ENCODE measurements at places on chromosomes 3 and 15.

DNA sequence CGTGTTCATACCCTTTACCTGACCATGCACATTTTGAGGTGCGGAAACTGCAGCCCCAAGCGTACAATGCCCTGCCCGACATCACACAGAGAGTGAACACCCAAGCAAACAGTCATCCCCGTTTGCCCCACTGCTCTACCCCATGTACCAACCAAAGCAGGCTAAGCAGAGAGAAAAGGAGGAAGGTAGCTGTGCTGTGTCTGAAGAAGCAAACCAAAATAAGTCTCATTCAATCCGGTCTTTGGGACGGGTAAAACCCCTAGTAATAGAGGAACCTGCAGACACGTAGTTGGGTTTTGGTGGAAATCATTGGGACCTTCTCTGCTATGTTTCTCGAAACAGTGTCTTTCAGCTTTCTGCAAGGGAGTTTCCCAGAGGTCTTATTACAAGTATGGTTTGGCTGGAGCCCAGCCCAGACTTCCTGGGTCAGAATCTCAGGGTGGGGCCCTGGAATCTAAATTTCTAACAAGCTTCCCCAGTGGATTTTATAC lies 164.6 kb upstream of the HES1 start:
- DNase-seq: no peak

DNA sequence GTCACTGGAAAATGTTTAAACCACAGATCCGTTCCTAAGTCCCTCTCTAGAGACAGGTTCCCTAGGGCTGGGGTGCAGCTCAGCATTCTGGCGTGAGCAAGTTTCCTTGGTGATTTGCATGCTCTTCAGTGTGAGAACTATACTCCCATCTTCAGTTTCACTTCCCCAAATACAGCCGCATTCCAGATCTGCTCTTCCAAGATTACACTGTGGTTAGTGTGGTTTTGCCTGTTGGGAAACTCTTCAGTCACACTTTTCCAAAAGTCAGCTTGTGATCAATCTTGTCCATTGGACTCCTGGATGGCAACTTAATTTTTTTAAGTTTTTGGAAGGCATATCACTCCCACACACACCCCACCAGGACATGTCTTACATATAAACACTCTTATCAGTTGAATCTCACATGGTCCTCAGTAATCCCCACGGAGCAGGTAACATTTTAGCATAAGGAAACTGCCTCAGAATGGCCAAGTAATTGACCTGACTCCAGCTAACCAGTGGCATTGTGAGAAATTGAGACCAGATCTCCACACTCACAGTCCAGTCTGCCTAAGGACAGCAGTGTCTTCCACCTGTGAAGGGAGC lies 33.5 kb upstream of the PTPN23 start:
- no peak for DNase-seq

DNA sequence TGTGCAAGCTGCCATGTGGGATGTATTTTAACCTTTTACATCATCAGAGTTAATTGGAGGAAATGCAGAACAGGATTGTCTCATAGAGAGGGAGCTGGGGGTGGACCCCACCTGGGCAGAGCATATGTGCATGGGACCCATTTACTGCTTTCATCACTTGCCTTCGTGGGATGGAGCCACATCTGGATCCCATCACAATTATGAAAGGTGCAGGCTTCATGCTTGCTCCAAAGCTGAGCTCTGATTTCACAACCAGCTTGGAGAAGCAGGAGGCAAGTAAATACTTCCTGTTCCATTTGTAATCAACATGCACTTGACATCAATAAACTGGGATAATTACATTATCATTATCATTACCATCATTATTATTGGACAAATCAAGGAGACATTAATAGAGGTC lies 161.9 kb downstream of the ALDH1A2 start:
- DNase-seq: no peak

GRCh38 chr3:169110633-169111032 lies 552.9 kb downstream of the MECOM start:
- no peak for DNase-seq

DNA sequence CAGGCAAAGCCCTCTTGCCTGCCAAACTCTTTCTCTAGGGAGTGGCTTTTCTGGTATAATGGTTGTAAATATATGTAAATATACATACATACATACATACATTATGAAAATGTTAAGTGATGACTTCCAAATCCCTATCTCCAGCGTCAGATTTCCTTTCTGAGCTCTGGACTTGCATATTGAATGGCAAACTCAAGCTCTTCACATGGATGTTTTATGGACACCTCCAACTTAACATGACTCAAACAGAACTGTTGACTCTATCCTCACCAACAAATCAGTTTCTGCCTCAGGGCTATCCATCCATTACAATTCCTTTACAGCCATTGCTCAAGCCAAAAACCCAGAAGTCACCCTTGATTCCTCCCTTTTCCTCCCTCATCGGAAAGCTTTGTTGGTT lies 45.1 kb downstream of the ADAMTSL3 start:
- DNase-seq: no peak

DNA sequence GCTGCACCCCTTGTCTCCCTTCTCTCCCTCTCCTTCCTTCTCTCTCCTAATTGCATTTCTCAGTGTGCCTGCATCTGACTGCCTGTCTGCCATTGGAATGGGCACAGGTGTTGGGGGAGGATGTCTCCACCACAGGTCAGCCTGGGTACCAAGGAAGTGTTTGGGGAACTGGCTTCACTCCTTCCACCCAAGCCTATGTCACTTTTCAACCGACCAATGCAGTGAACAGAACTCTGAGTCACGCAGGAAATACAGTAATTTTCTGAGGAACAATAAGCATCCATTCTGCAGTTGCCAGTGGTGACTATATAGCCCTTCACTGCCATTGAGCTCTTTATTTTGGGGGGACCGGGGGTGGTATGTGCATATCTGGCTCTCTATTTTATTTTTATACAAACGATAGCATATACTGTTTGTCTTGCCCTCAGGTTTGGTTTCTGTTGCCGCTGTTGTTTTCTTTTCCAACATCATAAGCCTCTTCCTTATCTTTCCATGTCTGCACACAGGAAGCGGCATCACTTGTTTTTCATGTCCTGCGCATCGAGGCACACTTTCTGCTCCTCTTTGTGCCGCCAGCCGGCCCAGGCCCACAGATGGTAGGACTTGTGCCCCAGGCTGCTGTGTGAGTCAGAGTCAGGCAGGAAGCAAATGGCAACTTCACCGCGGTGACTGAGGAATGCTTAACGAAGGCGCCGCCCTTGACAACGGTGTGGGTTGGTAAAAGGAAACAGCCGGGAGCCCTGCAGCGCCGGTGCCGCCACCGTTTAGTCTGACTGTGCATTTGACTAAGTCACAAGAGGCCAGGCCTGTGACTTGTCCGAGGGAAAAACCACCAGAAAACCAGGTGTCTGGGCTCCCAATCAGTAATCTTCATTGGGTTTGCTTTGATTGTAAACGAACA lies 21.1 kb upstream of the CDCP1 start:
- DNase-seq: peak; percentile 74

- DNase-seq: no peak
Measured at GRCh38 chr3:14418296-14419250, 16.2 kb downstream of the SLC6A6 start.

- DNase-seq: peak; percentile 19
Measured at GRCh38 chr15:85858586-85859375, 64.1 kb upstream of the KLHL25 start.

DNA sequence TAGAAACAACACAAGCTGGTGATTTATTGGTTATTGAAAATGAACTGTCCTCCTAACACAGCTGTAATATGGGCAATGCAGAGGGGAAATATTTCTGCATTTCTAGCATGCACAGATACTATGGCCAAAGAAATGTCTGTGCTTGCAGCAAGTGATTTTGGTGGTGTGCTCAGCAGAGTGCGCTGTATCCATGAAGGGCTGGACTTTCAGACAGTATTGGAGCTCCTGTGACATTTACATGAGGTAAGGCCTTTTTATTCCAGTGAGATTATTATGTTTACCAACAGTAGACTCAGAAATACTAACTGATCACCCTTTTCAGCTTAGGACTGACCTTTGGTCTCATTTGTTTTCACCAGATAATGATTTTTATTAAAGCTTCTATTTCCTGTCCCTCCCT lies 1302.6 kb upstream of the EPHA6 start:
- no peak for DNase-seq

DNA sequence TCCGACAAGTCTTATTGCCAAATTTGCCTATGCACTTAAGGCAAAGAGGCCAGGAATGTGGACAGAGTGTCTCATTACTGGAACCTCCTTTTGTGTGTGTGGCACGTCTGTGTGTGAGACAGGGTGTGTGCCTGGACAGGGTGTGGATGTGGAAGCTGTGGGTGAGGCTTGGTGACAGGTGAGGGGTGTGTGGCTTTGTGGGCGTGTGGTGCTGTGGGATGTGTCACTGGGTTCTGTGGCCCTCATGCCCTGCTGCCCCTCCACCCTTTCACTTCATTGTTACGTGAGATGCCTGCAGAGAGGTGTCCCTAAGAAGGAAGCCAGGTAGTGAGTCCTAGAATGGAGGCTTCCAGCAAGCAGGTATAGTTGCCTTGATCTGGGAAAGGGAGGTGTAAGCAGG lies 244.0 kb upstream of the CHRNA7 start:
- DNase-seq: no peak

DNA sequence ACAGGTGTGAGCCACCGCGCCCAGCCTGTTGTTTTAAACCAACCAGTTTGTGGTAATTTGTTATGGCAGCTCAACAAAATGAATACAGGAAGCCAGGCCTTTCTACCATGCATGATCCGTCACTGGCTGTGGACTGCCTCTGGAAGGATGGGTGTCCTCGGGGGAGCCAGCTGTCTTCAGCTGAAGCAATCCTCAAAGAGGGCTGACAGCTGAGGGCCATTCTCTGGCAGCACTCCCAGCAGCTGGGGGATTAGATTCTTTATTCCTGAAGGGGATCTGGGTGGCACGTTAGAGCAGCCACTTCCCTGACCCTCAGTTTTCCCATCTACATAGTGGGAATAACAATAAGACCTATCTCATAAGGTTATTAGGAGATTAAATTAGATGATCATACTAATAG lies 24.4 kb downstream of the POLR2M start:
- DNase-seq: no peak

DNA sequence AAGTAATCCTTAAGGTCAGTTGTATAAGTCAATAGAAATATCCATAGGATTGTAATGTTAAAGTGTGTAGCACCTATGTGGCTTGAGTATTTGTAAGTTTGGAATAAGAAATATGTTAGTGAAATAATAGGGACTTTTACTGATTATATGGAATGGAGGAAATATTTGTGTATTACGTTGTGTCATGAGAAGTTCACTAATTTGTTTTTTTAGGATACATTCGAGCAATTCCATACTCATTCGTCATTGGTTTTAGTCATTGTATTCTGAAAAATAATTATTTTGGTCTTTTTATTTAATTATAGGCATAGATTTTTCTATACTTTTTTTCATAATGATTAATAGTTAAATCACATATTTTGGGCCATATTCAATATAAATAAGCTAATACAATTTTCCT lies 21.0 kb downstream of the MBNL1 start:
- no peak for DNase-seq

DNA sequence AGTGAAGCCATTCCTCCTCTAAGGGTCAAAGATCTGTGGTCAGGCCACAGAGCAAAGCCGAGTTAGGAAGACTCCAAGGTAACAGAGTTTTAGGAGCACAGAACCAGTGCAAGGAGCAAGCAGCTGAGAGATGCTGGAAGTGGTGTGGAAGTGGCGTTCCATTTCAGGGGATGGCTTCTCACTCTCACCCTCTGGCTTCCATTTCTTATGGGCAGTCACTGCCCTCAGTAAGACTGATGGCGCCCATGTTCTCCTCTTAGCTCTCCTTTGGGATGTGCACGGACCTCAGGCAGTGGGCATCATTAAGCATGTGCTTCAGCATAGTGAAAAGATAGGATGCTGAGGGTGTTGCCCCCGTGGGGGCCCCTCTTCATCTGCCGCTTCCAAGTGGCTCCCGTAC lies 90.3 kb downstream of the ASB7 start:
- DNase-seq: no peak

GRCh38 chr3:48243886-48244285 lies 3.0 kb downstream of the ZNF589 start:
- DNase-seq: no peak

DNA sequence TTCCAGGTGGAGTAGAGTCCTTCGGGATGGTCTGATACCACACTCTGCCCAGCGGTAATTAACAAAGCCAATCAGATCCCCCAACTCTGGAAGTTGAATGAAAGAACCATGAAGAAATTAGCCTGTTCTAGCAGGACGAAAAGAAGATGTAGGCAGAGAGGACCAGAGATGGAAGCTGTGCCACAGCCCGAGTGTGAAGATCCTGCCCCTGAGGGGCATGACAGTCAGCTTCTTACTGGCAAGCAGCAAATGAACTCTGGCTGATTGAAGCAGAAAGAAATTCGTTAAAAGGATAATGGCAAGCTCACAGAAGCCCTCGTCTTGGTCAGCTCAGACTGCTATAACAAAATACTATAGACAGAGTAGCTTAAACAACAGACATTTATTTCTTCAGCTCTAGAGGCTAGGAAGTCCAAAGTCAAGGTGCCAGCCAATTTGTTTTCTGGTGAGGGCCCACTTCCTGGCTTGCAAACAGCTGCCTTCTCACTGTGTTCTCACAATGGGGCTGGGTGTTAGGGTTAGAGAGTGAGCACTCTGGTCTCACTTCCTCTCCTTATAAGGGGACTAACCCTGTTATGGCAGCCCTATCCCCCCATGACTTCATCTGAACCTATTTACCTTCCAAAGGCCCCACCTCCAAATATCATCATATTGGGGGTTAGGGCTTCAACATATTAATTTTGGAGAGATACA lies 307.1 kb downstream of the VPS13C start:
- DNase-seq: no peak

DNA sequence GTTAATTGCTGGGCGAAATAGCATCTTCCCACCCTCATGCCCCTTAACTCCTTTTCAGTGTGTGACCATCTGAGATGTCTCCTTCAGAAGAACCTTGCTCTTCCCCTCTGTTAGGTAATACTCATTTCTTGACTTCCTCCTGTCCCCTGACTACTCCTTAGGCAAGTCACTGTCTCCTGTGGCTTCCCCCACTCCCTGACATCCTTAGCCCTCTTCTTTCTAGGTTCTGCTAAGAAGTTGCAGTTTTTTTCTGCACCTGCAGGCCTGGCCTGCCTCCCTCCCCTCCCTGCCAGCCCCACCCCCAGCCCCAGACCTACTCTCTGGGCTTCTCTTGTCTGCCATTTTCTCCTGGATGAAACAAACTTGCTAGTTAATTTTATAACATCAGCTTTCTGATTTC lies 15.2 kb upstream of the EID1 start:
- no peak for DNase-seq

- no peak for DNase-seq
Measured at GRCh38 chr3:116716490-116716889, 6.9 kb downstream of the TUSC7 start.

GRCh38 chr3:152335273-152335672 lies 66.5 kb downstream of the MBNL1 start:
- no peak for DNase-seq

DNA sequence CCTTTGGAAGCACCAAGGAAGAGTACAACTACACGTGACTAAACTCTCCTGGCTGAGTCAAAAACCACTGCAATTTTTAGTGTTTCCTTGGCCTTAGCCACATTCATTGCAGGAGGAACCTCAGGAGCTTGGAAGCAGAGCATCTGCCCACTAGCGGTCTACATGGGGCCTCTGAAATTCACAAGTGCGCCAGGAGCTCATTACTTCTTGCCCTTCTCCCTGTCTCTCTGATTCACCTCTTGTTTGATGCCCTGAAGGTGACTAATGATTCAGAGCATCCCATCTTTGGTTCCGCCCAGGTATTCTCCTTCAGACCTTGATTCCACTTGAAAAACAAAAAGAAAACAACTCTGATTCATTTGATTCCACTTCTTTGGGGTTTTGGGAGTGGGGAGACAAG lies 201.1 kb upstream of the LPP start:
- no peak for DNase-seq

GRCh38 chr3:44359146-44359751 lies 20.7 kb downstream of the TCAIM start:
- DNase-seq: no peak

- DNase-seq: no peak
Measured at GRCh38 chr3:127714866-127715265, 42.1 kb downstream of the ABTB1 start.

Measured in occipital lobe (tissue), 3 donors.